ENCODE measurements at places on chromosomes 11 and 22.

GRCh38 chr11:107928767-107929507 lies 689 bp downstream of the RAB39A start:
- DNase-seq, result peak; percentile 54

- no peak for DNase-seq
These were observed 1.1 kb downstream of the FXYD2 start for GRCh38 chr11:117823294-117823945.

DNA sequence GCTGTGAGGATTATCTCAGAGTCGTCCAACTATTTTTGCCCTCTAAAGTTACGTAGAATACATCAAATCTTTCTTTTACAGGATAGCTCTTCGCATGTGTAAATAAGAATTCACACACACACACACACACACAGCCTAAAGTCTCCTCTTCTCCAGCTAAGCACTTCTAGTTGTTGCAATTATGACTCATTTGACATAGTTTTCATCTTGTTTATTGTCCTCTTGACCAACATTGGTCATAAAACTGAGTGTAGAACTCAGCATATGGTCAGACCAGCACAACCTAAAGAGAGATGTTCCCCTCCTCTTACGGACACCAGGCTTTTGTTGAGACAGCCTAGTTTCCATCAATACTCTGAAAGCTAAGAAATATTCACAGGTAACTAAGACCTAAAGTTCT lies 234.2 kb downstream of the BLID start:
- no peak for DNase-seq

GRCh38 chr22:34814260-34815025 lies 251.5 kb upstream of the ISX start:
- no peak for DNase-seq

DNA sequence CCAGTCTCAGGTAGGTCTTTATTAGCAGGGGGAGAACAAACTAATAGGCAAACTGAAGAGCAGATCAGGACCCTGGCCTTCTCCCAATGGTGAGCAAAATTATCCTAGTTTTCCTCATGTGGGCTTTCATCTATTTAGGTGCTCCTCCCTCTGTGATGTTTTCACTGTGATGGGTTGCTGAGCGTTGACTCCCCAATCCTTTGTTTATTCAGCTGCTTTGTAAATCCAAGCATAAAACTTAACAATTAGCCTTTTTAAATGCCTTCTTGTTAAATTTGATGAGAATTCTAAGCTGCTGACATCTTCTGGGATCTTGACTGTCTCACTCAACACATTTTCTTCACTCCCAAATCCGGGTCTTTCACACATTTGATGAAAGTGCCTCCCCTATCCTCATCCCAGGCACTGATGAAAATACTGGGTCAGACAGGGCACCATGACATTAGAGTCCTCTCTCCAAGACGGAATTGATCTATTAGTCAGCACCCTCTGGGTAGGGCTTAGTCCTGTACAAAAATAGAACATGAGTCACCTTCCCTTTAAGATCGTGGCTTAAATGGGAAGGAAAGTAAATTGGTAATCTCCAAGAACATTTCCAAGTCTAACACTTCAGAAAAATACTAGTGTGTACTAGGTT lies 199.3 kb upstream of the ISX start:
- no peak for DNase-seq

- no peak for DNase-seq
These were observed 24.2 kb downstream of the MED15 start for GRCh38 chr22:20531404-20532201.

- no peak for DNase-seq
These were observed 122.2 kb downstream of the ST3GAL4 start for GRCh38 chr11:126477535-126478305.

DNA sequence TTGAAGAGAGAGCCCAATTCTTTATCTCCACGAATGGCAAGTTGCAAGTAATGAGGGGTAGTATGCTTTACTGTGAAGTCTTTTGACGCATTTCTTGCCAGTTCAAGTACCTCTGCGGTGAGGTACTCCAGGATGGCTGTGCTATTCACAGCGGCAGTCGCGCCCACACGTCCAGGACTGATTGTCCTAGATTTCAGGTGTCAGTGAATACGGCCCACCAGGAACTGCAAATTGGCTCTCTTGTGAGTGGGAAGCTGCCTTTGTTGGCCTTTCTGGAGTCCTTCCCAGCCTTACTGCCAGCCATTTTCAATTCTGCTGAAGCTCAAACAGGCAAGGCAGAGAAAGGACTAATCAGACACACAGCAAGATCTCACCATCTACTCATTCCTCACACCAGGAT lies 8.5 kb downstream of the PPFIA1 start:
- DNase-seq, result no peak

DNA sequence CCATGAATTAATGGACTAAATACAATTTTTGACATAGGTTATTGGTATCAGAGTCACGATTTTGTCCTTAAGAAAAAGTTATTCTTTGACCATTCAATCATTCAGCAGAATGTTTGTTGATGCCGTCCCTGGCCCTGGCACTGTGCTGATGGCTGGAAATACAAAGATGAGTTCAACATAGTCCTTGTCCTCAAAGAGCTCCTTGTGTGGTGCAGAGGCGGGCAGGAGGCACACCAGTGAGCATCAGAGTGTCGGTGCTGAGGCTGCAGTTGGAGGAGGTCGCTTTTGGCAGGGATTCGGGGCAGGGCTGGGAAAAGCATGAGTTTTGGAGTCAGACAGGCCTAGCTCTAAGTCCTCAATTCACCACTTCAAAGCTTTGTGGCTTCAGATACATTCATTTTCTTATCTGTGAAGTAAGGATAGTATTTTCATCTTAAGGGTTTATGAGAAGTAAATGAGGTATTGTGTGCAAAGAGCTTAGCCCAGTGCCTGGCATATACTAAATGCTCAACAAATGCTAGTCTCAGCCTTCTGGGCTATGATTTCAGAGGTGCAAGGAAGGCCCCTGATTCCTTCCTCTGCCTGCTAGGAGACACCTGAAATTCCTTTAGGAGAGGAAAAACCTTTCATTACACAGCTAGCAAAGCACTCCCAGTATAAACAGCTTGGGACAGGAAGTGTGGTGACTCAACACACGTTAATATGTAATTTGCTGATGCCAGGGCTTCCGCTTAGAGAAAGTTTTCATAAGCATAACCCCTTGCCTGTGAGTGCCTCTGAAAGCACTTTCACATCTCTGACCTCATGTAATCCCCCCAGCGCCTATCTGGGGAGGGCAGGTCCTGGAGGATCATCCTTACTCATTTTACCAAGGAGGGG lies 113.8 kb downstream of the NECTIN1 start:
- no peak for DNase-seq

- DNase-seq, result no peak
These were observed 10.9 kb upstream of the APOBEC3C start for GRCh38 chr22:39003165-39003638.

DNA sequence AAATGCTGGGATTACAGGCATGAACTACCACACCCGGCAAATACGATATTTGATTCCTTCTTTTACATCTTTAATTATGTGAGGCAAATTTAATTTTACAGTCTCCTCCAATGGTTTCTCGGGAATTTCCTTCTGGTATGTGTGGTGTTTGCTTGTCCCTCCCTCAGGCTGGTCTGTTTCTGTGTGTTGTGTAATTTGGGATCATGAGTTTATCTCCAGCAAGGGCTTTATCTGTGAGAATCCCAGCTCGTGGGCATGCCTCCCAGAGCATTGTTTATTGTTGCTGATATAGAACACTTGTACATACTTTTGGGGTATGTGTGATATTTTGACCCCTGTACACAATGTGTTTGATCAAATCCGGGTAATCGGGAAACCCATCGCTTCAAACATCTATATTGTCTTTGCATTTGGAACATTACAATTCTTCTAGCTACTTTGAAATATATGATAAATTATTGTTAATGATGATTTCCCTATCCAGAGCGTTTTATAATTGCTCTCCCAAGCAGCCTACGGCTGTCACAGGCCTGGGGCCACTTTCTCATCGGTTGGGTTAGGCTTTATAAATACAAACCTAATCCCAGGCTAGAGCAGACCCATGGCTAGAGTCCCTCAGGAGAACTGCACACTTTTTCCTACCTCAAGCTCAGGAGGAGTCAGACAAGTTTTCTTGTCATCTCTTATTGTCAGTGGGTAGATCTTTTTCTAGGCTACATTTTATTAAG lies 15.0 kb upstream of the PRR5 start:
- DNase-seq, result no peak

- no peak for DNase-seq
These were observed 26.1 kb upstream of the ZBTB44 start for GRCh38 chr11:130340671-130341319.

- peak; percentile 25 for DNase-seq
These were observed 24.6 kb upstream of the ACER3 start for GRCh38 chr11:76835928-76836612.

DNA sequence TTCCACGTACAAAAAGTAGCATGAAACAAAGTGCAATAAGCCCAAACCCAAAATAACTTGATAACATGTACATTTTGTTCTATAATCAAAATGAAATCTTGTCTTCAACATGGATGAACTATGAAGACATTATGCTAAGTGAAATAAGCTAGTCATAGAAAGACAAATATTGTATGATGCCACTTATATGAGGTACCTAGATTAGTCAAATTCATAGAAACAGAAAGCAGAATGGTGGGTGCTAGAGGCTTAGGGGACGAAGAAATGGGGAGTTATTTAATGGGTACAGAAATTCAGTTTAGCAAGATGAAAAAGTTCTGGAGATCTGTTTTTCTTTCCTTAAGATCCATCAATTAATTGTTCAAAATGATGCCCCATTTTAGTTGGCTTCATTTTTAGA lies 7.5 kb downstream of the PGM2L1 start:
- no peak for DNase-seq

DNA sequence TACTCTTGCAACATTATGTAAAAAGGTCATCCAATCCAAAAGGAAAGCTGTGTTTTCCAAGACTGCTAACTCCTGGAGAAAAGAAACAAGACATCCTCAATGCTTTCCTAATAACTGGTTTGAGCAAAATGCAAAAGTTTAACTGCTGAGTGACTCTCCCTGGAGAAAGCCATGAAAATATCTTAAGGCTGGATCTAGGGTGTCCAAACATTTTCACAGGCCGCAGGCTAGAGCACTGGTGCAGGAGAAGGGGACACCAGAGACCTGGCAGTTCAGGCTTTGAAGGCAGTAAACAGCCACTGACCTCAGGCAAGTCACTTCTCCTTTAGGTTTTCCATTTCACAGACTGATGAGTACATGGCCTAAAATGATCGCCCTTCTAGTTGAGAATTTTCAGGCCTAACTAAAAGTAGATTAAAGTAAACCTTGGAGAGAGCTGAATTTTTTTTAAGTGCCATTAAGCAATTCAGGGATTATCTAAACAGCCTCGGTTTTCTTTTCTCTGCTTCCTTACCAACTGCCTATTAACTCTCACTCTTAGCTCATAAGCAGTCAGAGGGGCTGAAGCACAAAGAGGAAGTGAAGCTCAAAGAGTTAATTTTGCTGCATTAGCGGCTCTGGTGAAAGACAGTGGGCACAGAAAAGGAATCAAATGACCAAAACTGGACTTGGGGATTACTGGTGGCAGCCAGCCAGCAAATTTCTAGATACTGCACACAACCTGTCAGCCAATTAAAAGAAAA lies 2.3 kb downstream of the CHKA start:
- no peak for DNase-seq

- no peak for DNase-seq
These were observed 23.0 kb downstream of the LRRC74B start for GRCh38 chr22:21068681-21069276.

DNA sequence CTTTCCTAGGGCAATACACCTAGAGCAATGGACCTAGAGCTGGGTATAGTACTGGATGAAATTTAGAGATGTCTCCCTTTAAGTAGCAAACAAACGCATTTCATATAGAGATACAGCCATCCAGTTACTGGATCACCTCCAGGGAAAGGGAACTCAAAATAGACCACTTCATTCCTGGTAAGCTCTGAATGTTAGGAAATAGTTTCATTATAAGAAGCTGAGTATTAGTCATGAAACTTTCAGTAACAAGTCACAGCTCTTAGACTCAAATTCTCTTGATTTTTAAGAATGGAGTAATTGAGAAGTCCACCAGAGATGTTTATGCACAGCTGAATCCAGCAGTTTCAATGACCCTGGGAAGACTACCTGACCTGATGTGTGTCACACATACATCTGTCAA lies 221.9 kb downstream of the FAM76B start:
- DNase-seq, result no peak

GRCh38 chr11:74154620-74155281 lies 16.1 kb downstream of the C2CD3 start:
- no peak for DNase-seq

DNA sequence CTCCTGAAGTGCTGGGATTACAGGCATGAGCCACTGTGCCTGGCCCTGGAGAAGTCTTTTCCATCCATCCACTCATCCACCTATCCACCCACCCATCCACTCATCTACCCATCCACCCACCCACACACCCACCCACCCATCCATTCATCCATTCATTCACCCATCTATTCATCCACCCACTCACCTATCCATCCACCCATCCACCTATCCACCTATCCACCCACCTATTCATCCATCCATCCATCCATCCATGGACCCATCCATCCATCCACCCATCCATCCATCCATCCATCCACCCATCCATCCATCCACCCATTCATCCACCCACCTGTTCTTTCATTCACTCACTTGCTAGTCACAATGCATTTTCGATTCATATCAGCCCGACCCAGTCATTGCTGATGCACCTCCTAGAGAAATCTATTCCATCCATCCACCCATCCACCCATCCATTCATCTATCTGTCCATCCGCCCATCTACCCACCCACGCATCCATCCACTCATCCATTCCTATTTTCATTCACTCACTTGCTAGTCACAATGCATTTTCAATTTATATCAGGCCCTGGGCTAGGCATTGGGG lies 17.7 kb upstream of the SUN2 start:
- DNase-seq, result no peak

DNA sequence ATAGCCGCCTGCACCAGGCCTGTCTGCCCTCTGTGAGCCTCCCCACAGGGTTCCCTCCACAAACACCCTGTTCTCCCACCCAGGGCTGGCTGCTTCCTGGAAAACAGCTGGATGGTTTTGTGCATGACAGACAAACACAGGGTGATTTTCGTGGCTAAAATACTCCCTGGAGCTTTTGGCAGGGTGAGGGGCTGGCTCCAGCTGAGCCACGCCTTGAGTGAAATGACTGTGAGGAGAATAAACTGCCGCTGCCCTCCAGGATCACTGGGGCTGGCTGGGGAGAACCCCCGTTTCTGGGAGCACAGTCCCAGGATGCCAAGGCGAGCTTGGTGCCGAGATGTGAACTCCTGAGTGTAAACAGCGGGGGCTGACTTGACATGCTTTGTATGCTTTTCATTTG lies 20.3 kb upstream of the PPP6R3 start:
- DNase-seq, result no peak
